ENCODE measurements at places on chromosomes 16 and 17. TPM values are rescaled to one million over a fixed set of nuclear protein-coding genes. Genes with fewer than 3 reads are reported as not detected.
A peak's percentile ranks its signal among the peaks of the same experiment; 100 is the strongest.

- DNase-seq, result no peak
These were observed 2103.1 kb downstream of the TP53TG3F start for GRCh38 chr16:35562471-35562870.

DNA sequence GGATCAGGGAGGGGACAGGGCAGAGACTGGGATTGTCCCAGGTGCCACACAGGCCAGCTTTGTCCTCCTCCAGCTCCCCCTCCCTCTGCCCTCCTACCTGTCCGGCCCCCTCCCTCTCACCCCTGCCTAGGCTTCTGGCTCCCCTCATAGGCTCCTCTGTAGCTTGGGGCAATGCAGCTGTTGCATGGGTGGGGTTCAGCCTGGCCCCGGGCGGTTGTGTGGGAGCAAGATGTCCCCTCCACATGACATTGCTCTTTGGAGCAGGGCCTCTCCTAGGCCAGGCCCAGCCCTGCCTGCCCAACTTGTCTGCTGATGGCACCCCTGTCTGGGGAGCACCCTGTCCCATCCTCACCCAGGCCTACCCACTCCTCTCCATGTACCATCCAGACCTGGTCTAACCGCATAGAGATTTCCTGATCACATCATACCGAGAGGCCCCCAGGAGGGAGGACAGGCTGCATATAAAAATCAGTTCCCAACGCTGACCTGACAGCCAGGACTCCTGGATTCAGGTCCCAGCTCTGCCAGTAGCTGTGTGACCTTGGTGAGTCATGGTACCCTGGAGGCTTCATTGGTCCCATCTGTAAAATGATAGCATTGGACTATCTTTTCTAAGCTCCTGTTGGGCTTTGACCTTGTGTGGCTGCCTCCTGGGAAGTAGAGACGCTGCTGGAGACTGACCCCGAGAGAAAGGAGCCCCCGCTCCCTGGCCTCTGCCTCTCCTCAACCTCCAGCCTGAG, 48.8 kb upstream of the DLX4 start:
- DNase-seq, result no peak

GRCh38 chr17:13931111-13931526, 138.2 kb upstream of the COX10 start:
- DNase-seq, result peak; percentile 30

GRCh38 chr17:76241691-76242255, 1.5 kb upstream of the RNF157 start:
- DNase-seq, result no peak

DNA sequence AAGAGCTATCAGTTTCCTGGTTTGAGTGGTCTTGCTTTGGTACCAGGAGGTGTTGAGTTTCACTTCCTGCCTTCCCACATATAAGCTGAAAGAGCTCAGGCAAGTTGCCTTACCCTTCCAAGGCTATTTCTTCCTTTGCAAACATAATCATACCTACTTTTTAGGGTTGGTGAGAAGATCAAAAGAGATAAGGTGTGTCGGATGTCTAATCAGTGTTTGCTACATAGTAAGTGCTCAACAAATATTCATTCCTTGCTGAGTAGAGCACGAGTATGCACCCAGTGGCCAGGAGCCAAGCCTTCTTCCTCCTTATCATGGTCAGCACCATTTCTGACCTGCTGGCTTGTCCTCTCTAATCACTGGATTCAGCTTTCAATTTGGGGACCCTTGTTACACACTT, 12.7 kb upstream of the TMEM98 start:
- no peak for DNase-seq

- no peak for DNase-seq
These were observed 19.1 kb downstream of the NPTX1 start for GRCh38 chr17:80457236-80457856.

DNA sequence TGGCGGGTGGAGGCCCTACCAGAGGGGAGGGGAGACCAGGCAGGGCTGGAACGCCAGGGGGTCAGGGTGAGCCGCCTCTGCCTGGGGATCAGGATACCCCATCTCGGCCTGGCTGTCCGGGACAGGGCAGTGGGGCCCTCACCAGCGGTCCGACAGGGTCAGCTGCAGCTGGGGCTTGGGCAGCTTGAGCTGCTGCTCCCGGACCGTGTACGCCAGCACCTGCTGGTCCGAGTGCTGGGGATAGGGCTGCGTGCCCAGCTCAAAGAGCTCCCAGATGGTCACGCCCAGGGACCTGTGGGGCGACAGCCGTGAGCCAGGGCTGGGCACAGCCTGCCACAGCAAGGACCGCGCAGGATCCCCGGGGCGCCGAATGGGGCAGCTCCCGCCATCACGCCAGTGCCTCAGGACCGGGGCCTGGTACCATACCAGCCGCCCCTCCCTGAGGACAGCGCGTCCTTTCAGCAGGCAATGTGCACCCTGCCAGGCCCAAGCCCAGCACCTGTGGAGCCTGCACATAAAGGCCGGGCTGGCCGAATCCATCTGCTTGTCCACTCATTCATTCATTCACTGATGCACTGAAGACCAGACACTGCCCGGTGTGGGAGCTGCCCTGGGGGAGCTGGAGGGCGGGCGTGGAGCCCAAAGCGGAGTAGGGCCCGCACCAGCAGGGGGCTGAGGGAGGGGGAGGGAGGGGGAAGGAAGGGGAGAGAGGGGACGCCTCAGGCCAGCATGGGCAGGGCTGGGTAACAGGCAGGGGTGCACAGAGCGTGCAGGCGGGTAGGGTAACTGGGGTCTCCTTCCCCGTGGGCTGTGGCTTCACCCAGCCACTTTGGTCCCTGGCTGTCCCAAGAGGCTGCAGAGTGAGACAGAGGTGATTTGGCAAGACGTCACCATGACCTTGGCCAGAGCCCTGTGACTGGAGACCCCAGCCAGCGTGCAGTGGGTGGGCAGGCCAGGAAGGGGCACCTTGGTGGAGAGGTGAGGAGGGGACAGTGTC, 42.0 kb upstream of the PVALEF start:
- DNase-seq, result no peak

DNA sequence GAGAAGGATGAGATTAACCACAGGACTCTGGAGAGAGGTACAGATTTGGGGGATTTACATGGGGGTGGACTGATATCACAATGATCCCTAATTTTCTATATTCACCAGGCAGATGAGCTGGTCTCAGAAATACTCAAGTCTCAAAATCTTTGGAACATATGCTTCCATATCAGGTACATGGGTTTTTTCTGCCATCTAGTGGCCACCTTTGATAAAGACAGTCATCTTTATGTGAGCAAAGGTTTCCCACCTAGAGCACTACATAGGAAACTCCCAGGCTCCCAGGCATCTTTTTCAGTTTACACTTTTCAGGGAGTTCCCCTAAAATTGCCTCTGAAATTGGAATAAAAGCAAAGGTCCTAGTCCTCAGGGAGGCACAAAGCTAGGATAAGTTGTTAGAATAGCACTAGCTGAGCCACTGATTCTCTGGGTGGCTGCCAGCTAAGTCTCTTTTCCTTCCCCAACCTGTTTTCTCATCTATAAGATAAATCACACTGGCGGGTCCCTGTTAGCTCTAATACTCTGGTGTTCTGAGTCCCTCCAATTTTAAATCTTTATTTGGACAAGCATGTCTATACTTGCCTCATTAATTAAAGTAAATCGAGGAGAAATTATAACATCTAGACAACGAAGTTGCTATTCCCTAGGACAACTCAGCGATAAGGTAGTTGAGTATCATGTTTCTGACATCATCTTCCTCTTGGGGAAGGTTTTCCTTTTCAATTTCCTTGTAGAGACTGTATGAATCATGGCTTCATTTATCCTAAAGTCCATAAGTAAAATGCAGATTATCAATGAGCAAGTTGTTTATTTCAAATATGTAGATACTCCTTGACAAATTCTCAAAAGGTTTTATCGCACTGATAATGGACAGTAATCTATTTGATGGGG, 19.0 kb upstream of the MON1B start:
- peak; percentile 52 for DNase-seq

DNA sequence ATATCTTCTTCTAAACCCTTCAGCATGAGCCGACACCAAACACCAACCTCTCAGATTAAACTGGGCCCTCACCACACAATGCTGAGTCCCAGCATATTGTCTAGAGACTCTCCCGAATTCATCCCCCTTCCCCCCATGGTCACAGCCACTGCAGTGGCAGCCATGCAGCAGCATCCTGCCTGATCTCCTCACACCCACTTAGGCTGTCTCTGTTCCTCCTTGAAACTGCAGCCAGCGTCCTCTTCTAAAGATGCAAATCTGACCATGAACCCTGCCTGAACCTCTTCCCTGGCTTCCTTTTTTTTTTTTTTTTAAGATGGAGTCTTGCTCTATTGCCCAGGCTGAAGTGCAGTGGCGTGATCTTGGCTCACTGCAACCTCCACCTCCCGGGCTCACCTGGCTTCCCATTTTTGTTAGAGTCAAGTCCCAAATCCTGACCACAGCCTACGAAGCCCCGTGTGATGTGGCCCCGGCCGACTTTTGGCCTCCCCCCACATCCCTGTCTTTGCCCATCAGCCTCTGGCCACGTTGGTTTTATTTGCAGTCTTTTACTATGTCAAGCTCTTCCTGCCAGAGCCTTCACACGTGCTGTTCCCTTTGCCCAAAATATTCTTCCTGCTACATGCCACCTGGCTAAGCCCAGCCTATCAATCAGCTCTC, 2.8 kb downstream of the FA2H start:
- DNase-seq, result no peak

DNA sequence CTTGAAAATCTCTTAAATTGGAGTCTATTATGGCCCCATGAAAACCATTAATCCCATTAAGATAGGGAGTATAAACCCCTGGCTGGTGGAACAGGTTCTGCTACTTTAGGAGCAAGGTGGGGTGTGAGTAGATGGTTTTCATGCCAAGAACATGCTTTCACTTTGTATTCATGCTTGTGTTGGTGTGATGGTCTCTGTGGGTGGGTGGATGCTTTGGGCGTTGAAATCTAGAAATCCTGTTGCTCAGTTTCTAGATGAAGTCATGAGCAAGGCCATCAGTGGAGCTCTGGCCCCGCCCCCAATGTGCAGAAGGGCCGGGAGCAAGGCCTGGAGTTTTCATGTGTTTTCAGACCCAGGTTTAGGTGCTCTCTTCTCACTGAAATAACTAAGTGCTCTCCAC, 20.1 kb downstream of the PLD6 start:
- no peak for DNase-seq

GRCh38 chr17:3213587-3213986, 6.1 kb downstream of the OR1A1 start:
- DNase-seq, result peak; percentile 19

GRCh38 chr16:54366943-54367342, 80.4 kb upstream of the IRX3 start:
- no peak for DNase-seq

GRCh38 chr17:75064867-75065561, 18.0 kb downstream of the KCTD2 start:
- no peak for DNase-seq

GRCh38 chr17:81309140-81309858, 14.2 kb upstream of the SLC38A10 start:
- DNase-seq, result peak; percentile 68

GRCh38 chr17:77285594-77286390, 145.0 kb downstream of the SEC14L1 start:
- peak; percentile 94 for DNase-seq

DNA sequence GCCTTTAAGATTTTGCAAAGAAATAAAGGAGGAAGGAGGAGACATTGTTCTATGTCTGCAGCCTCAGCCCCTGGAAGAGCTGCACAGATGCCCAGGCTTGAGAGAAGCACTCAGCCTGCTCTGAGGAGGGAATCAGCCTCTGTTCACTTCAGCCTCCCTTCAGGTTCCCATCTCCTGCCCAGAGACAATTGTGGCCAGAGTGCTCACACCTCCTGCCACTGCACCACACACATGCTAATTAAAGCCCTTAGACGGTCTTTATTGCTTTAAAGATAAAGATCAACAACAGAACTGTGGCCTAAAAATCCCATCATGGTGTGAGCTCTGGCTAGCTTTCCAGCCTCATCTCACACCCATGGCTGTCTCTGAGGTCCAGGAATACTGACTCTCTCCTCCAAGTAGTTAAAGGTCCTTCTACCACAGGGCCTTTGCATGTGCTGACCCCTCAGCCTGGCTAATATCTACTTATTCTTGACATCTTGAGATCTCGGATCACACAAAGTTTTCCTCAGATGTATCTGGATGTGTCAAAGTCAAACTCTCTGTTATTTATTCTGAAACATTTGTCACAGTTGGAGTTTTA, 33.8 kb downstream of the CHD9NB start:
- no peak for DNase-seq

DNA sequence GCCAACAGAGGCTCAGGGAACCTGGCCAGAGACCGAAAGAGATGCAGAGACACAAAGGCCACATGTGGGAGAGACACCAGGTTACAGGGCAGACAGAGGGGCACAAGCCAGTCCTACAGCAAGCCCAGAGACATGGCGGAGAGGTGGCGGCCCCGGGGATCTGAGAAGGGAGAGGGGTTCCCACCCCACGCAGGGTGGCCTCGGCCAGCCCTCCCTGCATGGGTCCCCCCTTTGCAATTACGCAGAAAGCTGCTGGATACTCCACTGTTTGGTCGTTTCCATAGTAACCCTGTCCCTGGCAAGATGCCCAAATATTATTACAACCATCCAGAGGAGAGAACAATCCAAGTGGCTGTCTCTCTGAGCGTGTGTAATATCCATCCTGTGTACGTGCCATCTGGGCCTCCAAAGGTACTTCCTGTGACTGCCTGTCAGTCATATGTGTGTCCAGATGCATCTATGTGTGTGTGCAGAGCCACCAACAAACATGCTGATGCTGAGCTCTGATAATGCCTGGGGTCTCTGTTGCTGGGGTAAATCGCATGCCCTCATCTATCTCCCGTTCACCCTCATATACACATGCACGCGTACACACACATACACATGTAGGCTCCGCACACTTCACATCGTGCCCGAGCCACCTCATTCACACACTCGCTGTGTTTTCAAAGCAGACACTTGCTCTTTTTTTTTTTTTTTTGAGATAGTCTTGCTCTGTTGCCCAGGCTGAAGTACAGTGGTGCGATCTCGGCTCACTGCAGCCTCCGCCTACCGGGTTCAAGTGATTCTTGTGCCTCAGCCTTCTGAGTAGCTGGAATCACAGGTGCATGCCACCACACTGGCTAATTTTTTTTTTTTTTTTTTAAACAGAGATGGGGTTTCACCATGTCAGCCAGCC, 5.5 kb downstream of the PCGF2 start:
- peak; percentile 54 for DNase-seq

DNA sequence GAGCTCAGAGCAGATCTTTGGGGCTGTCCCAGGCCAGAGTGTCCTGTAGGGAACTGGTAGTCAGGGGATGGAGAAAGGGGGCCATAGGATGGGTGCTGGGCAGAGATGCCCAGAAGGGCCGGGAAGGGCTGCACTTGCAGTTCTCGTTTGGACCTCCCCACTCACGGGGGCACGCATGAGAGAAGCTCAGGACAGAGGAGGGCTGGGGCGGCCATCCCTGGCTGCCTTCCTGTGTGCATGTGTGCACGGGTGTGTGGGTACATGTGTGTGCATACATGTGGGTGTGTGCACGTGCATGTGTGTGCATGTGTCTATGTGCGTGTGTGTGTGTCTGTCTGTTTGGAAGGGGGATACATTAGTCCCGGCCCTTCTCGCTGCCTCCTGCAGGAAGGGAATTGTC, 73.3 kb downstream of the COG7 start:
- DNase-seq, result no peak

- DNase-seq, result peak; percentile 67
These were observed 651 bp upstream of the EIF1 start for GRCh38 chr17:41687828-41688640.

ABCA10 gene
- total RNA-seq, result 0.06 TPM

NLRP1 gene
- total RNA-seq, result 38.9 TPM

SOST gene
- not detected for total RNA-seq

NT5C3B gene
- 79.3 TPM for total RNA-seq

WNT3 gene
- 3.4 TPM for total RNA-seq

ERAL1 gene
- total RNA-seq, result 38.4 TPM

MYOCD gene
- 2.5 TPM for total RNA-seq

CDH1 gene
- under 0.01 TPM for total RNA-seq

PIMREG gene
- 108 TPM for total RNA-seq

REXO5 gene
- 4.7 TPM for total RNA-seq

MYH2 gene
- total RNA-seq, result not detected
